ENCODE measurements at places on chromosomes 13 and 19.

DNA sequence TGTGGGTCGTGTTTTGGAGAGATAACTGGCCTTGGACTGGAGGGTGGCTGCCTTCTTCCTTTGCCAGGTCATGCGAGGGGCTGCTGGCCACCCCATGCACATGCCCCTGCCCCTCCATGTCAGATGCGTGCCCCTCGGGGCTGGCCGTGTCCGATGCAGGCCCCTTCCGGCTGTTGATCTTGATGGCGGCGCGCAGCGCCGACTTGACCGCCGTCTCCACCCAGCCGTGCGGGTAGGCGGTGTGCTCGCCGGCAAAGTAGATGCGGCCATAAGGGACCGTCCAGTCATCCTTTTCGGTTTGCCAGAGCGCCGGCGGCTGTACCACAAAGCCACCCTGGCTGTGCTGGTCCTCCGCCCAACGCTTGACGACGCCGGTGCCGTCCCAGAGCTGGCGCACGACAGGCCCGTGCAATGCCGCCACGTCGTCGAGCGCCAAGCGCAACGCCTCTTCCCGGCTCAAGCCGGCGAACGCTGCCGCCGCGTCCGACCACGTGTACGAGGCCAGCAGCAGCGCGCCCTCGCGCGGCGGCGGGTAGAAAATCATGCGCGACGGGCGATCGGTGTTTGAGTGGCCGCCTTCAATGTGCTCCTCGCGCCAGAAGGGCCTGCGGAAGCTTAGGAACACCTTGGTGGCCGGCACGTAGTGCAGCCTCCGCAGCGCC, 6.9 kb downstream of the IL4I1 start:
- peak; percentile 86 for DNase-seq

- DNase-seq = peak; percentile 38
Observed at GRCh38 chr19:49589502-49589905, 1.5 kb upstream of the PRR12 start.

DNA sequence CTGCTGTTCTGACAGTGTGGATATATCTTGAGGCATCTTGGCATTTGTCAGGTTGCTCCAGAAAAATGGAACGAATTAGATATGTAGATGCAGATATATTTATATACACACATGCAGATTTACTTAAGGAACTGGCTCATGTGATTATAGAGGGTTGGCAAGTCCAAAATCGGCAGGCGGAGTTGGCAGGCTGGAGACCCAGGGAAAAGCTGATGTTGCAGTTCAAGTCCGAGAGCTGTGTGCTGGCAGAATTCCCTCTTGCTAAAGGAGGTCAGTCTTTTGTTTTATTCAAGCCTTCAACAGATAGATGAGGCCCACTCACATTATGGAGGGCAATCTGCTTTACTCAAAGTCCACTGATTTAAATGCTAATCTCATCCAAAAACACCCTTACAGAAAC, 24.4 kb upstream of the CSNK1A1L start:
- DNase-seq = no peak

- DNase-seq = no peak
Observed at GRCh38 chr19:51090471-51090870, 7.8 kb upstream of the KLK14 start.
